Lung (tissue), 17 donors: ENCODE measurements at places on chromosomes 12 and 14. TPM values are rescaled to one million over a fixed set of nuclear protein-coding genes. Genes with fewer than 3 reads are reported as not detected.

- H3K27ac ChIP-seq: no peak overlapping the region
- no peaks in the 10 kb centered on the region for H3K36me3 ChIP-seq
- no peaks in the 10 kb centered on the region for H3K27me3 ChIP-seq
- H3K4me1 ChIP-seq: peaks cover 9% of the 10 kb centered on the region
Measured at GRCh38 chr14:66650491-66650911, 142.6 kb downstream of the GPHN start.

- no peak for DNase-seq
- no peaks in the 10 kb centered on the region for H3K4me1 ChIP-seq
- H3K27me3 ChIP-seq: no peaks in the 10 kb centered on the region
- H3K4me3 ChIP-seq: no peak overlapping the region
- no peaks in the 10 kb centered on the region for H3K36me3 ChIP-seq
Measured at GRCh38 chr12:110922652-110923051, 2.3 kb upstream of the MYL2 start.

DNA sequence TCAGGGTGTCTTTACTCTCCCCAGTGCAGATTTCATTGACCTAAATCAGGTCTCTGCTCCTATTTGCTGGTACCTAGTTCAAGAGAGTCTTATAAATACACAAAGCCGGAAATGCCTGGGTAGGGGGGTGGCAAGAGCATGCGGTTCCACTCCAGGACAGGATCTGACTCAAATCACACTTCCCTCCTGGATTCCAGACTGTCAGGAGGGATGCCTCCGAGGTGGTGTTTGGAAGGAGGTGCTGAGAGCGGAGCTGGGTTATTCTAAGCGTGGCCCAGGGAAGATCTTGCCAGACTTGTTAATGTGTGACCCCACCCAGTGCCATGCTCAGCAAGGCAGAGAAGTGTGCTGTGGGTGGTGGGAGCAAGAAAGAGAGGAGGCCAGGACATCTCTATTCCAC, 49.8 kb downstream of the B4GALNT3 start:
- H3K4me1 ChIP-seq: peaks cover 3% of the 10 kb centered on the region
- H3K4me3 ChIP-seq: no peak overlapping the region
- H3K36me3 ChIP-seq: no peaks in the 10 kb centered on the region
- no peaks in the 10 kb centered on the region for H3K27me3 ChIP-seq
- DNase-seq: peak; percentile 20
- H3K27ac ChIP-seq: peak overlapping the region; percentile 73

GRCh38 chr14:85597701-85598100, 67.8 kb downstream of the FLRT2 start:
- no peak overlapping the region for H3K27ac ChIP-seq
- no peaks in the 10 kb centered on the region for H3K4me1 ChIP-seq
- H3K4me3 ChIP-seq: no peak overlapping the region
- H3K27me3 ChIP-seq: no peaks in the 10 kb centered on the region

DNA sequence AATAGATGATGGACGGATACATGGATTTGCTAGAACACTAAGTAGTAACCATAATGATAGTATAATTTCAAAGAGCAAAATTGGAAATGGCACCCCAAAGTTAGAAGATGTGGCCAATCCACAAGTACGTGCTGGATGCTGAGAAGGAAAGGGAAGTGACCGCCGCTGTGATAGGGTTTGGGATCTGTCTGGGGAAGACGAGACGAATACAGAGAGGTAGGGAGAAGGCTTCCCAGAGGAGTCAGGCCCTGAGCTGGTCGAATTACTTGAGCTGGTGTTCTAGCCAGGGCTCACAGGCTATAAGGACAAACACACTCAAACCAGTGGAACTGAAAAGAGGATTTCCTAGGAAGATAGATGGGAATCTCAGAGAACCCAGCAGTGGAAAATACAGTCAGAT, 9.4 kb upstream of the ACVR1B start:
- H3K27ac ChIP-seq: no peak overlapping the region
- H3K4me1 ChIP-seq: no peaks in the 10 kb centered on the region
- DNase-seq: no peak
- H3K27me3 ChIP-seq: no peaks in the 10 kb centered on the region
- no peak overlapping the region for H3K4me3 ChIP-seq

DNA sequence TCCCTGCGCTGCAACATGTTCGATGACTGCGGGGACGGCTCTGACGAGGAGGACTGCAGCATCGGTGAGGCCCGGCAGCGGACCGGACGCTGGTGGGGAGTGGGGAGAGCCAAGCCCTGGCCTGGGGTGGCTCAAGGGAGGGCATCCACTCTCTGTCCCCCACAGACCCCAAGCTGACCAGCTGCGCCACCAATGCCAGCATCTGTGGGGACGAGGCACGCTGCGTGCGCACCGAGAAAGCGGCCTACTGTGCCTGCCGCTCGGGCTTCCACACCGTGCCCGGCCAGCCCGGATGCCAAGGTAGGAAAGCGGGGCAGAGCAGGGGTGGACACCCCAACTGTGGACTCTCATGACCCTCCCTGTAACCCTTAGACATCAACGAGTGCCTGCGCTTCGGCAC, 11.4 kb upstream of the NXPH4 start:
- no peaks in the 10 kb centered on the region for H3K27me3 ChIP-seq
- no peaks in the 10 kb centered on the region for H3K4me1 ChIP-seq

GRCh38 chr14:102464846-102465341, 44.7 kb downstream of the ANKRD9 start:
- DNase-seq: no peak
- peaks cover 17% of the 10 kb centered on the region for H3K36me3 ChIP-seq
- no peak overlapping the region for H3K27ac ChIP-seq
- H3K27me3 ChIP-seq: no peaks in the 10 kb centered on the region
- no peaks in the 10 kb centered on the region for H3K4me1 ChIP-seq
- no peak overlapping the region for H3K4me3 ChIP-seq

DNA sequence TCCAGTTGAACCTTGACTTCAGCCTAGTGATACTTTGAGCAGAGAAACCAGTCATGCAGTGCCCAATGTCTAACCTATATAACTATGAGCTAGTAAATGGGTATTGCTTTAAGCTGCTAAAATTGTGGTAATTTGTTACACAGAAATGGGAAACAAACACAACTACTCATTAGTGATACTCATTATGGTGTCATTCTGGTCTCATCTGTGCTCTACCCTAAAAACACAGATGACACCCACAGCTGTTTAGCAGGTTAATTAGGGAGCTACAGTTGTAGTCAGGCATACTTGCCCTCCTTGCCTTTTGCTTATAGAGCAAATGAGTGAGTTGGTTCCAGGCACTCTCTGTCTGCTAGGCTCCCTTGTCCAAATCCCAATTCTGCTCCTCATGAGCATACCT, 50.0 kb upstream of the ATF7IP start:
- H3K4me3 ChIP-seq: no peak overlapping the region
- no peak overlapping the region for H3K27ac ChIP-seq
- H3K4me1 ChIP-seq: no peaks in the 10 kb centered on the region
- no peak for DNase-seq

- no peak overlapping the region for H3K27ac ChIP-seq
- no peaks in the 10 kb centered on the region for H3K4me1 ChIP-seq
- H3K27me3 ChIP-seq: peaks cover 4% of the 10 kb centered on the region
- no peak for DNase-seq
- peaks cover 8% of the 10 kb centered on the region for H3K36me3 ChIP-seq
- no peak overlapping the region for H3K4me3 ChIP-seq
Measured at GRCh38 chr12:1935242-1935641, 16.8 kb upstream of the CACNA2D4 start.

DNA sequence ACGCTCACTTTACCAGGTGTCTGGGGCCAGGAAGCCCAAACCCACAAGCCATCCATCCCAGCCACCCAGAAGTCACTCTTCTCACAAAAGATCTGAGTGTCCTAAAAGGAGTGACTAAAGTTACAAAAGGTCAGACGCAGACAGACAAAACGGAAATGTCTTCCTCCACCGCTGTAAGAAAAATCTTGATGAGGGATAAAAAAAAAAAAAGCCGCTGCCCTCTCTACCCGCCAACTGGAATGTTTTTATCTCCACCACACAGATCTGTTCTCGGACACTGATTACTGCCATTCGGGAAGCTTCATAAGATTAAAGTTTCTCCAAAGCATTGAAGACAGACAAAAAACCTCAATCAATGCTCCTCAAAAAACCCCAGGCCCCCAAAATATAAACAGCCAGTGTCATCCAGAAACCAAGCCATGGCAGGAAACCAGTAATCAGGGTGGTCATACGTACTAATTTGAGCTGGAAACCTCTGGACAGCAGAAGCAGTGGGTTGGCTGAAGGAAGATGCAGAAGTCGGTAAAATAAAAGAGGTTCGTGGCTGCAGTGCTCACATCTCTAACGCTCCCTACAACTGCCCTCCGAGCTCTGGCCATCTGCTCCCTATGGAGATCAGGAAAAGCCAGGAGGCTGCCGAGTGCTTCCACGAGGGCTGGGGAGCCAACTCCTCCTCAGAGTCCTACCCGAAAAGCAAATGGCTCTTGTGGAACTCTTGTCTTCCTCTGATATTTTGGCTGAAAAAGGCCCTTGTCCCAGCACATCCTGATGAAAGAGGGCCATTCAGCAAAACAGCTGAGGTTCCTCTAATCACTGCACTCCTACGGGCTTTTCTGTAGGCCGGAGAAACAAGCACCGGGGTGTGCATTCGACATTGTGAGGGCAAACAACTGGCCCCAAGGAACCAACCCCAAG, 30.3 kb downstream of the SSH1 start:
- peak; percentile 50 for DNase-seq
- H3K4me3 ChIP-seq: no peak overlapping the region
- peak overlapping the region; percentile 96 for H3K27ac ChIP-seq
- peaks cover 44% of the 10 kb centered on the region for H3K4me1 ChIP-seq

- H3K4me1 ChIP-seq: no peaks in the 10 kb centered on the region
- no peak overlapping the region for H3K27ac ChIP-seq
- H3K36me3 ChIP-seq: no peaks in the 10 kb centered on the region
- no peaks in the 10 kb centered on the region for H3K27me3 ChIP-seq
- H3K4me3 ChIP-seq: no peak overlapping the region
Measured at GRCh38 chr12:67112586-67112985, 156.6 kb upstream of the CAND1 start.

GRCh38 chr12:55925870-55926737, 1.6 kb downstream of the PYM1 start:
- peak overlapping the region; percentile 88 for H3K4me3 ChIP-seq
- no peak for DNase-seq
- H3K4me1 ChIP-seq: no peaks in the 10 kb centered on the region
- peak overlapping the region; percentile 81 for H3K27ac ChIP-seq
- peaks cover 7% of the 10 kb centered on the region for H3K36me3 ChIP-seq

Gene GRIP1
- 1.3 TPM for total RNA-seq

Gene PZP
- total RNA-seq: 3.8 TPM
